ENCODE measurements at places on chromosomes 4 and X. TPM values are rescaled to one million over a fixed set of nuclear protein-coding genes. Genes with fewer than 3 reads are reported as not detected.

TECRL gene
- total RNA-seq = not detected

CLIC2 gene
- total RNA-seq = 0.88 TPM

MAGEB5 gene
- total RNA-seq = not detected

TMPRSS11D gene
- not detected for total RNA-seq

CLTRN gene
- 0.62 TPM for total RNA-seq

CTBP1 gene
- 152 TPM for total RNA-seq

TMPRSS11B gene
- total RNA-seq = not detected

BEX4 gene
- 9.9 TPM for total RNA-seq

EDNRA gene
- not detected for total RNA-seq

KLHL13 gene
- total RNA-seq = 3.5 TPM

MAGEA2B gene
- total RNA-seq = not detected

TRIM61 gene
- total RNA-seq = 1.1 TPM

PABPC4L gene
- not detected for total RNA-seq

ATP2B3 gene
- not detected for total RNA-seq

UGT2B10 gene
- total RNA-seq = not detected

MND1 gene
- total RNA-seq = 41.9 TPM

TMLHE gene
- total RNA-seq = 16.5 TPM

LARP7 gene
- total RNA-seq = 46.5 TPM

RASGEF1B gene
- 4.0 TPM for total RNA-seq

CACNA1F gene
- 0.65 TPM for total RNA-seq

DGAT2L6 gene
- total RNA-seq = not detected

CASK gene
- total RNA-seq = 15.0 TPM

SERPINA7 gene
- total RNA-seq = not detected

ATP5ME gene
- total RNA-seq = 210 TPM

GPR50 gene
- total RNA-seq = not detected

GRID2 gene
- total RNA-seq = not detected

Data from activated CD4-positive, alpha-beta T cell treated with anti-CD3 and anti-CD28 coated beads for 36 hours (primary cell).